ENCODE measurements at places on chromosomes 6 and 20.

- DNase-seq = no peak
These were observed 139.9 kb downstream of the BFSP1 start for GRCh38 chr20:17391127-17391771.

DNA sequence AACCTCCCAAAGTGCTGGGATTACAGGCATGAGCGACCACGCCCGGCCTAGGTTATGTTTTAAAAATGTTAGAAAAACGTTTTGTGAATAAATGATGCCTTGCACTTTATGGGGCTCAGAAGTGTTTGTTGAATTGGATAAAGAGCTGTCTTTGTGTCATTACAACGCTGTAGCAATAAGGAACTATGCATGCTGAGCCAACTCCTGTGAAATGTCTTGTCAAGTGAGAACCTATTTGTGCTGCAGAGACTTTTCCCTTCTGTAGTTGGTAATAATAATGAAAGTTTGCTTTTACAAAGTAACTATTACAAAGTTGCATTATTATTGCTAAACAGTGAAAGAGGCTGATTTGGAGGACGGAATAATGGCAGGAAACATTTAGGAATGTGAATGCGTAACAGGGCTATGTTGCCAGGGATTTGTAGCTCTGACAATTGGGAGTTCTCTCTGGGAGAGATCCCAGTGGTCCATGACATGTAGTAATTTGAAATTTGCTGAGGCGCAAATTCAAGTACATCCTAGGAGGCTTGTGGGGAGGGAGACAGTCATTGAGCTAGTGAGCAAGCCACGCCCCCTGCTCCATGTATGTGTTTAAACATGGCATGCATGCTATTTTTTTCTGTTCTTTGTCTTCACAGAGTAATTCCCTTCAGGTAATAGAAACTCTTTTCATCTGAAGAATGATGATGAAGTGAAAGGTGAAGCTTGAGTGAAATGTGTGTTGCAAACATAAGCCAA, 16.8 kb upstream of the BICRAL start:
- no peak for DNase-seq

DNA sequence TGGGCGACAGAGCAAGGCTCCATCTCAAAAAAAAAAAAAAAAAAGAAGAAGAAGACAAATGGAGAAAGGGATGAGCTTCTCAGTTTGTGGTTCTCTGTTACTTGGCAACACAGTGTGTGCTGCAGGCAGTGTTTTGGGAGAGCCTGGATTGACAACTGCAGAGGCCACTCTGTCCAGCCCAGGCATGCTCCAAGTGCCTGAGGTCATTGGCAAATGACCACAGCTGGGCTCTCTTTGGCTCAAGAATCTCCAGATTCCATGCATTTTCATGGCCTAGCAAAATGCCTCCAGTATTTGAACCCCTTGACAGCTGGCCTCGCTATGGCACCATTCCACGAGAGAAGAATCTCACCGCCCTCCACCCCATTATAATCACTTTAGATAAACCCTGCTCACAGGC, 126.2 kb downstream of the ANKRD60 start:
- DNase-seq = no peak

GRCh38 chr20:62056377-62056776, 9.3 kb downstream of the TAF4 start:
- no peak for DNase-seq
